ENCODE measurements at places on chromosomes 3 and 15.

DNA sequence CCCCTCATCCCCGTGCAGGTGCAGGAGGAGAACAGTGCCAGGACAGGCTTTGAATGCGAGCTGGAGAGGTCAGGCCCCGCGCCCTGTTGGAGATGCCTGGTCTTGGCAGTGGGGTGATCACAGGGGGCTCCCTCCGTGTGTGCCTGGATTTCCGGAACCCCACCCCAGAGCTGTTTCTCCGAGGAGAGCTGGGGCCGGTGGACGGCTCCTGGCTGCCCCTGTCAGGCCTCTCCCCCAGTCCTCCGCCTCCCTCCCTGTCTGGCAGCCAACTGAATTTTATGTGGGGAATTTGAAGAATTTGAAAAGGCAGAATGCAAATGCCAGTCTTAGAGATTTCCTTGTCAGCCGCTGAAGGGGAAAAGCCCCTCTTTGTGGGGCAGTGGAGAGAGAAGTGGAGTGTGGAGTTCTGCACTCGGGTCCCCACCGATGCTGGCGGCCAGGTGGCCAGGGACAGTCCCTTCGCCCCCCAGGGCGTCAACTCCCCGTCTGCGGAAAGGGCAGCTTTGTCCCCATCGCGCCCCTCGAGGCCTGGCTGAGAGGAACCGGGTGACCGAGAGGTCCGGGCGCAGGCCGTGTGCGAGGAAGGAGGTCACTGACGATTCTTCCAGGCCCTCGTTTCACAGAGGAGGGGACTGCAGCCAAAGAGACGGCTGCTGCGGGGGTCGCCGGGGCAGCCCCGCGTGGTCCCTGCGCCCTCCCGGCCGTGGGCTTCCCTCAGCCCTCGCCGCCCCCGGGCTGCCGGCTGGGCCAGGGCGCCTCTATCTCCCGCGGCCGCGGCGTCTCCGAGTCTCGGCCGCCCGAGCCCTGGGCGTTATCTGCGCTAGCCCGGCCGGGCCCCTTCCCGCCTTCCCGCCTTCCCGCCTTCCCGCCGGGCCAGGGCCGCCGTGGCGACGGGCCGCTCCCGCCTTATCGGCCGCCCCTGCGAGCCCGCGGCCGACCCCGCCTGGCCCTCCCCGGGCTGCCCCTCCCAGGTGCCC lies 56.0 kb upstream of the LCTL start:
- peak; percentile 71 for DNase-seq

GRCh38 chr15:40118473-40118872 lies 9.8 kb upstream of the BMF start:
- DNase-seq, result no peak

DNA sequence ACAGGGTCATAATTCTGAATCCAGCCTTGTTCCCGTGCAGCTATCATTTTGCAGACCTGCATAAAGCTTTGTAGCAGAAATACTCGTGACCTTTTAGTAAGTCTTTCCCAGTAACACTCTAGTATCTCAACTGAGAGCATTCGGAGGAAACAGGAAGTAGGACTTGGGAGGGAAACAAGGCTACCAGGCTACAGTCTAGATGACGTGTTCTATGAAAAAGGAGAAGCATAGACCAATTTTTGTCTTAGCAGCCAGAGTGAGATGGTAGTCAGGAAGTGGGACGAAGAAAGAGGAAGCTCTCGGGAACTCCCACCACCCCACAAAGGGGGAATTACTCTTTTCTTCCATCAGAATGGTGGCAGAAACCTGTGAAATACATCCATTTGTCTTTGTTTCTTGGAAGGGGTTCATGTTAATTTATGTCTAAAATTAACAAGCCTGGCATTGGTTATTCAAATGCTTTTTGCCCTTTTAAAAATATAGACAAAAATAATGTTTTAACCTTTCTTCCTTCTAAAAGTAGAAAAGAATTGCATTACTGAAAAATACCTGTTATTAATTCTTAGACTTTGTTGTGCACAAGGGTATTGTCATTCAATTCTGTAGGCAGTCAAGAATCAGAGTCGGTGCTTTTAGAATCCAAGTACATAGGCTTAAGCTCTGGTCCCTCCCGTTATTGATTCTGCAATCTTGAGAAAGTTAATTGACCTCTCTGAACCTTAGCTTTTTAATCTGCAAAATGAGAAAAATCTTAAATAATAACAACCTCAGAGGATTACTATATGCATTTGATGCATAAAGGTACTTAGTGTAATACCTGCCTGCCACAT lies 1.6 kb upstream of the SUCNR1 start:
- DNase-seq, result no peak

DNA sequence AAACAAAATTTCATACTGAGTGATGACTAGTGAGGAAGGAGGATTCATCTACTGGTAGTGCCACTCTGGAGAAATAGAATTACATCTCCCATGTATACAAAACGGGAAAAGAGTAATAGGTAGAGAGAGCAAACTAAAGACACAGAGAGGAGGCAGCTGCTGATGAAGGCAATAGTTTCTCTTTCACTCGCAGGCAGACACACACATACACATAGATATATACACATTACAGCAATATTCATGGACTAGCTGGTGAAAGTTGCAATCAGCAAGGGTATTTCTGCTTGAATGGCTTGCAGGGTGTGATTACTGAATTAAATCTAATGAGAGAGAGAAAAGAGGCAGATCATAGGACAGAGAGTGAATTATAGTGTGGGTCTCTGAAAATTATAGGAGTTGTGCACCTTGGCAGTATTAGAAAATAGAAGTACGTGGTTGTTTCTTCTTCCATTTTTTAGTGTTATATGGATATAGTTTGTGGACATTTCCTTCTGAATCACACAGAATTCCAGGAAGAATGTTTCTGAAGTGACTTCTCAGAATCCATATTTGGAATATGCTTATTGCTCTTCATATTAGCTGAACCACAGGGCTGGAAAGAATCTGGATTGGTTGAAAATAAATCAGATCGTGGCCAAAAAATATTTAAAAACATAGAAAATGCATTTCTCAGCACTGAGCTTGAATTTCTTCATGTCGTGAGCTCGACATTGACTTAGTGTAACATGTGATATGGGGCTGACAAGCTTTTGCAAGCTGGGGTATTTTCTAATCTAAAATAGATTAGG lies 991.2 kb downstream of the TUSC7 start:
- peak; percentile 29 for DNase-seq

- DNase-seq, result no peak
These were observed 235.9 kb downstream of the GAP43 start for GRCh38 chr3:115859002-115859807.

DNA sequence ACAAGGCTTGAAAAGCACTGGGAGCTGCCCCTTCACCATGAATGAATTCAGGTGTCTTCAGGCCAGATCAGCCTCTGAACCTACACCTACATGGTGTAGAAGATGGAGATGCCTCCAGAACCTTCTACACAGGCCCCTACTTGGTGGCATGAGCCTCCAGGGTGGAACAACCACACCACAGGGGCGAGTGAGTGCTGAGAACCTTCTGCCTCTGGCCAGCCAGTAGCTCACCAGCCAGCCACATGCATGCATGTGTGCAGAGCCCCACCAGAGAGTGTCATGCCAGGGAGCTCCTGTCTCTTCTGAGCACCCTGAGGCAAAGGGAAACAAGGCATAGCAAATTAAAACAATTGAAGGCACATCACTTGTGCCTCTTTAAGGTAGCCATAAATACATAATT lies 161.8 kb upstream of the TOPAZ1 start:
- no peak for DNase-seq

DNA sequence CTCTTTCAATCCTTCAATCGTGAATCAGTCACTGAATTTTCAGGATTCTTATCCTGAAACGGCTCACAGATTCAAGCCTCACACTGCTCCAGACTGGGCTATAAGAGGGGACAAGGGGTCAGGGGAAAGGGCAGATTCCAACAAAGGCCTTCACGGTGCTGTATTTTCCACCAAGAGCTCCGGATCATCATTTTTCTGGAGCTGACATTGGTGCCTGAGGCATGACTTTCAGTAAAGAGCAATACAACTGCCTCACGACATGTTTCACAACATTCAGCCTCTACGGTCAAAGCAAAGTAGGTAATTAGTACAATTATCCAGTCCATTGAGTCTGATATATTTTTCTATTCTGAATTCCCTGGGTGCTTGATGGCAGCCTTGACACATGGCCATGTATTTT lies 185.0 kb upstream of the PRICKLE2 start:
- DNase-seq, result no peak

- no peak for DNase-seq
These were observed 379.3 kb downstream of the MAGI1 start for GRCh38 chr3:65659396-65659795.

DNA sequence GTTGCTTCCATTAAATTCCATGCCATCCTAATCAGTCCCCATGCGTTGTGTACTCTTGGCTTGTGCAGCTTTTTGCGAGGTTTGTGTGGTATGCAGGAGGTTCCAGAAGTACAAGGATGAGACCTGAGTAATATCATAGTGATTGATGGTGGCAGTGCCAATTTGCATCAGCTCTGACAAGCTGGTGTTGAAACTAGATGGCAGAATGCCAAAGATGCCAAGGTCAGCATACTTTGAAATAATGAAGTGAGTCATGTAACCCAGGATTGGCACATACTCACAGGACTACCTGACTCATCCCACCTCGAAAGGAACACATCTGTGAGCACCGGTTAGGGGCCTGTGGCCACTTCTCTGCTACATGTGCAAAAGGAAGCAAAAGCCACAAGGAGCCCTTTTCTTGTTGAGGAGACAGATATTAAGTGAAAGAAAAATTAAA lies 14.3 kb downstream of the KAT2B start:
- DNase-seq, result peak; percentile 37

GRCh38 chr3:195544634-195545033 lies 1.5 kb upstream of the PPP1R2 start:
- DNase-seq, result no peak

Measured in GM03348 (cell line).